ENCODE measurements at places on chromosomes 11 and 22. TPM values are rescaled to one million over a fixed set of nuclear protein-coding genes. Genes with fewer than 3 reads are reported as not detected.

DNA sequence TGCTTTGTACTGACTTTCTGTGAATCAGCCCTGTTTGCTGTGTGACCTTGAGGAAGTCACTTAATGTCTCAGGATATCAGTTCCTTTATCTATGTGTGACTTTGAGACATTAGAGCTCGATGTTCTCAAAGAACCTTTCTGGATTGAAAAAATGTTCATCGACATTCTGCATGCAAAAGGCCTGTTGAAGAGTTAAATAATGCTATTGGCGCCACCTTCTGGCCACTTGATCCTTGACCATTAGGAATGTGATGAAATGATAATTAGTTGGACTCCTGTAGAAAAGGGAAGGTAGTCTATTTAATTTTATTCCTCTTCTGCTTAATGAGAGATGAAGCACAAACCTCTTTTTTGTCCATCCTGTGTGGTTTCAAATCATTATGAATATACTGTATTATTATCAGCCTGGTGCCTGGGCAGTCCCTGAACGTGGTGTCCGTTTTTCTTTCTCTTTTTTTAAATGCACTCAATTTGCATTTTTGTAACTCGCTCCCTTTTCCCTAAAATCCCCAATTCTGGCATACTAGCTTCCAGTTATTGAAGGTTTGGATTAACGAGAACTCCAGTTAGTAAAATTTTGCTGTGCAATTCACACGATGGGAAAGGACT is 20.7 kb downstream of the ELF5 start:
- peak; percentile 48 for DNase-seq
- H3K4me3 ChIP-seq: no peak overlapping the region
- H3K27ac ChIP-seq: no peak overlapping the region
- H3K36me3 ChIP-seq: no peaks in the 10 kb centered on the region

The SRSF8 gene
- total RNA-seq: 15.7 TPM

The CDC42BPG gene
- 0.33 TPM for total RNA-seq

The BACE1 gene
- 17.7 TPM for total RNA-seq

DNA sequence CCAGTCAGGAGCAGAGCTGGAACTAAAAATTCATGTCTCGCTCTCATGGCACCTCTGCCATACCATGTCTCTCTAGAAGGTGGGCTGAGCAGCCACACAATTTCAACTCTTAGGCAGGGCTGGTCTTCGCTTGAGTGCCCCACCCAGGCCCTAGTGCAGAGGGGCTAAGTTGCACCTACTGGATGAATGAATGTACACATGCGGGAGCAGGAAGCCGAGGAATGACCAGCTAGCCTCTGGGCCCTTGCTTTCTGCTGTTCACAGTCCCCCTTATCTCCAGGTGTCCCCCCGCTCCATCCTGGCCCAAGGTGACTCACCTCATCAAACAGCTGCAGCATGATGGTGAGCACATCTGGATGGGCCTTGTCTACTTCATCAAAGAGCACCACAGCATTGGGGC is 57.5 kb upstream of the PHOX2A start:
- no peak for DNase-seq
- H3K4me3 ChIP-seq: no peak overlapping the region
- no peaks in the 10 kb centered on the region for H3K27me3 ChIP-seq
- no peaks in the 10 kb centered on the region for H3K4me1 ChIP-seq
- no peak overlapping the region for H3K27ac ChIP-seq
- peaks cover 4% of the 10 kb centered on the region for H3K36me3 ChIP-seq

DNA sequence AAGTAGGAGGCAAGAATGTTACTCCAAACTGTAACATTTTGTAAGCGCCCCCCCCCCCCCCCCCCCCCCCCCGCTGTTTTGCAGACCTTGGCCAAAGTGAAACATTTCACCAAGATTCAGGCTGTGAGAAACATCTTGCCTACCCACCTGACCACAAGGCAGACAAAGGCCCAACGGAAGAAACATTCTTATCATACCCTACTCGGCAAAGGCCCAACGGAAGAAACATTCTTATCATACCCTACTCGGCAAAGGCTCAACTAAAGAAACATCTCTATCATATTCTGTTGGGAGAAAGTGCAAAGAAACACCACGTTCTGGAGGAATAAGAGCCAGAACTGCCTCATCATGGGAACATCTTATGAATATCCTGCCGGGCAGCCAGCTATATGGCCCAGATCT is 117.1 kb downstream of the JRKL start:
- no peak for DNase-seq
- no peaks in the 10 kb centered on the region for H3K36me3 ChIP-seq
- H3K27ac ChIP-seq: no peak overlapping the region
- H3K4me3 ChIP-seq: no peak overlapping the region

The GAB2 gene
- 14.0 TPM for total RNA-seq

DNA sequence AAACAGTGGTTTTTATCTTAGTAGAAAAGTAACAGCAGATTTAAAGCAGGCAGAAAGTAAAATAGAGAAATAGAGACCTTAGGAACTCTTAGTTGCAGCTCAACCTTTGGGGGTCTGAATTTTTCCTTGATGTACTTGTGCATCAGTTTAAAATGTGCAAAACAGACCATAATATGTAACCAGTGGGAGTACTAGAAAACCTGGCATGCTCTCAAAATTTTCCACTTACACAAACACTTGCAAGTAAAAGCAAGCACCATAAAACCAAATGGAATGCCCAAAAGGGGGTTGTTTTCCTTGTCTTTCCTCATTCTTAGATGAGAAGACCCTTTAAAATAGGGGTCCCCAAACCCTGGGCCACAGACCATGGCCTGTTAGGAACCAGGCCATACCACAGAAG is 12.9 kb upstream of the MRGPRE start:
- H3K36me3 ChIP-seq: no peaks in the 10 kb centered on the region
- H3K27me3 ChIP-seq: no peaks in the 10 kb centered on the region
- no peaks in the 10 kb centered on the region for H3K4me1 ChIP-seq
- DNase-seq: no peak
- H3K27ac ChIP-seq: no peak overlapping the region

DNA sequence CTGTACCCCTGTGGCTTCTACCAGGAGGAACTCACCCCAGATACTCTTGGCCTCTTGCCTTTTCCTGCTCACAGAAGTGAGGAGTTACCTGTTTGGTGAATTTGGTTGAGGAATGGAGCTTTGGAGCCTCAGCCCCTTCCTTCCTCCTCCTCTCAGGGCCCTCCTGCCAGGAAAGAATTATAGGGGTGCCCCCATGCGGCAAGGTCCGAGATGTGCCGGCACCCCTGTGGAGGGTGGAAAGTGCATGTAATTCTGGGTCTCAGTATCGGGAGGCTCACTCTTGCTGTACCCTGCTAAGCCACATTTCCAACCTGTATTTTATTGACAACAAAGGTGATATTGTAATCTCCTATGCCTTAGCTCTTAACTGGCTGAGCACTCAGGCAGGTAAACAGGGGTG is 13.7 kb upstream of the IGSF22 start:
- H3K36me3 ChIP-seq: no peaks in the 10 kb centered on the region
- no peak for DNase-seq
- H3K27me3 ChIP-seq: no peaks in the 10 kb centered on the region
- H3K4me3 ChIP-seq: no peak overlapping the region
- H3K4me1 ChIP-seq: no peaks in the 10 kb centered on the region
- no peak overlapping the region for H3K27ac ChIP-seq

DNA sequence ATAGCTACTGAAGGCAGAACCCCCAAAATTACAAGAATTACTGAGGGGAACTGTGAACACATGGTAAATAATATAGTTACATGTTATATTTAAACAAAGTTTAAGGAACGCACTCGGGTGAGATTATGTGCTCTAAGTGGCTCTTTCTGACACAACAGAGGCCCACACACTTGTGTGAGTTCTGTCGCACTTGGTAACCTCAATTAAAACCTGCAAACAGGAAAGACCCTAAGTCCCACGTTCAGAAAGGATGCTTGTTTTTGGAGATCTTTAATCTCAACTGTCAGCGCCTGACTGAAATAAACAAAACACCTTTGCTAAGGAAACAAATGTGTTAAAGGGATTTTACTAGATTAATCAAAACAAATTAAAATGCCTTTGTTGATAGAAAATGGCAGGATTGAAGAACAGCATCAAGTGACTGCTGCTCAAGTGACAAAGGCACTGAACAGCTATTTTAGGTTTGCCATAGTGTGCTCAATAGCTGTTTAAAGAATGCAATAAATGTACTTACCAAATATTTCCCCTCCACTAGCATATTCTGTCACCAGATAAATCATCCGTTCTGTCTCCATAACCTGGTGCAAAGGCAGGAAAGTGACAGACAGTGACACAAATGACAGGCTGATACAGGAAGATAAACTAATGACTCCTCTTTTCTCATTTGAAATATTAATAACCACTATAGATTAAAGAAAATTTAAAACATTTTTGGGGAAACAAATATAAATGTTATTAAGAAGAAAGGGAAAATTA is 116.3 kb upstream of the APOA1 start:
- DNase-seq: no peak
- H3K27me3 ChIP-seq: no peaks in the 10 kb centered on the region
- no peak overlapping the region for H3K4me3 ChIP-seq
- H3K36me3 ChIP-seq: no peaks in the 10 kb centered on the region
- H3K27ac ChIP-seq: no peak overlapping the region
- peaks cover 2% of the 10 kb centered on the region for H3K4me1 ChIP-seq

DNA sequence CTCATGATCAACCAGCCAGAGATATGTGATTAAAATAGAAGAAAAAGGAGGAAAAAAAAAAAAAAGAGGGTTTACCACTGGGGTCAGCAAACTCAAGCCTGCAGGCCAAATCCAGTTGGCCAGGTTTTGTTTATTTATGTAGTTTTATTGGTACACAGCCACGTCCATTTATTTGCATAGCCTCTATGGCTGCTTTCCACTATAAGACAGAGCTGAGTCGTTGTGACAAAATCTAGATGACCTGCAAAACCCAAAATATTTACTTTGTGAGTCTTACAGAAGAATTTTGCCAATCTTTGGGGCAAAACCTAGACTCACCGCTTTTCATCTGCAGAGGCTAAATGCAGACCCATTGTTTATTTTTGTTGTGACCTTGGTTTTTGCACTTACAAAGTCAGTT is 87.1 kb downstream of the TENM4 start:
- no peak overlapping the region for H3K27ac ChIP-seq
- H3K4me3 ChIP-seq: no peak overlapping the region
- H3K4me1 ChIP-seq: peaks cover 2% of the 10 kb centered on the region
- H3K36me3 ChIP-seq: no peaks in the 10 kb centered on the region

DNA sequence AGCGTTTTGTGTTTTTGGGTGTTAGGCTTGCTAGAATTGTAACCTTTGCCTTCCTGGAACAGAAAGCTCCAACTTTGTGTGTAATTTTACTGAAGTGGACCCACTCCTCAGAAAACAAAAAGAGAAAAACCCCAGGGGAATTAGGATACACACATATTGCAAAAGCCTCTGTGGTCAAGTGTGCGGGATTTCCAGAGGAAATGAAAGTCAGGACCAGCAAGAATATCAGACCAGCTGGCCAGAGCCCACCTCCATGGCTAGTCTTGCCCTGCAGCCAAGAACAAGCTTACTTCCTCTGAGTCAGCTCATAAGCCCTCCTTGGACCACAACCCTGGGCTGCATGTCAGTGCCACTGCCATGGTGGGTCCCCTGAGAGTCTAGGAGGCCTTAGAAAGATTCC is 37.0 kb upstream of the FTH1 start:
- H3K4me3 ChIP-seq: no peak overlapping the region
- H3K27ac ChIP-seq: no peak overlapping the region
- DNase-seq: peak; percentile 83

DNA sequence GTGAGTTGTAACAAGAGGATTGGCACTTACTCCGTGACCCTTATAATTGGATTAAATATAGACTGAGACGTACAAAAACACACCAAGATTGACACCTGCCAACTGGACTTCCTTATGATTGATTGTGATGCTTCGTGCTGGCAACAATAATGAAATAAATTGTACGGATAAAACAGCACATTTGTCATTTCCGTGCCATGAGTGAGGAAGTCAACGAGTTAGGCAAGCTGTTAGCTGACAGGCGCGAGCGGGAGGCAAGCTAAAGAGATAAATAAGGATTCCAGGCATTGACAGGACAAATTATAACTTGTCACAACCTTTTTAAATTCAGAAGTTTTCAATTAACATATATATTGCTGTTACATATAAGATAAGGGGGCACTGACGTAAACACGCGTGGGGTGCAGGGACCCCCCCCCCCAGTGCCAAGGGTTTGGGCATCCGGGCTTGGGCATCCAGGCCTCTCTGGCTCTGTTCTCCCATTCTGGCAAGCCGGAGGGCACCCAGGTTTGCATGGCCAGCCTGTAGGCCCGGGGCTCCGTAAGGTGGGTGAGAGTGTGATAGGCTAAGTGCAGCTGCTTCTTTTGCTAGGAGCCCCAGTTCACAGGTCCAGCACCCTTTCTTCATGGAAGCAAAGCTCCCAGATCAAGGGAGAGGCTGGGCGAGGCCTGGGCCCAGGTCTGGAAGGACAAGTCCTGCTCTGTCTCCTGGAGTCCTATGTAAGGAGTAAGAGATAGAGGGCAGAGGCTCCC is 11.2 kb upstream of the PAX6 start:
- peaks cover 92% of the 10 kb centered on the region for H3K27me3 ChIP-seq
- no peak for DNase-seq
- H3K27ac ChIP-seq: no peak overlapping the region
- no peaks in the 10 kb centered on the region for H3K4me1 ChIP-seq
- no peaks in the 10 kb centered on the region for H3K36me3 ChIP-seq
- no peak overlapping the region for H3K4me3 ChIP-seq

The PLEKHB1 gene
- total RNA-seq: 2.5 TPM

The TTC28 gene
- total RNA-seq: 31.4 TPM

DNA sequence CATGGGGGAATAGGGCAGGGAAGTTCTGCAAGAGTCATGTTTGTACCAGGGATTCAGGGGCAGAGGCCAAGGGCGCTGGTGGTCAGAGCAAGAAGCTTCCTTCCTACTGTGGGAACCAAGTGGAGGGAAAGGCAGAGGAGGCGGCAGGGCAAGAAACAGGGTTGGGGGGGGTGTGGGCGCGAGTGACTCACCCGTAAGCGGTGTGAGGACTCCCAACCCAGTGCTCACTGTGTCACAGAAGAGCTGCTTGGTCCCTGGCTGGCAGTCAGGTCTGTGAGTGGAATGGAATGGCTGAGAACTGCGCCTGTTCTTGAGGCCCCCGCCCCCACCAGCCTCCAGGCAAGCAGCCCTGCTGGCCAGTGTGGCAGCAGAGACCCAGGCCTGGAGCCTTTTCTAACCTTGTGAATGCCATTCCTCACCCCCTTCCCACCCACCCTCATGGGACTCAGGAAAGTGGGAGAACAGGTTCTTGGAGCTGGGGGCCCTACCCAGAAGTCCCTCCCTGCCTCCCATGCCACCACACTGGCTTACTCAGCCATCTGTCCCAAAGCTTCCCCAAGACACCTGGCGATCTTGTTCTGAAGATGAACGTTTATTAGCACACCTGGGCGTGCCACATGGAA is 4.7 kb downstream of the LRRC10B start:
- no peaks in the 10 kb centered on the region for H3K4me1 ChIP-seq
- no peak overlapping the region for H3K4me3 ChIP-seq
- no peak for DNase-seq

GRCh38 chr11:19032990-19033389 is 27.5 kb downstream of the MRGPRX2 start:
- no peaks in the 10 kb centered on the region for H3K36me3 ChIP-seq
- DNase-seq: no peak
- H3K27ac ChIP-seq: no peak overlapping the region
- no peaks in the 10 kb centered on the region for H3K4me1 ChIP-seq
- no peaks in the 10 kb centered on the region for H3K27me3 ChIP-seq

- peaks cover 16% of the 10 kb centered on the region for H3K4me1 ChIP-seq
- H3K36me3 ChIP-seq: no peaks in the 10 kb centered on the region
- H3K27me3 ChIP-seq: no peaks in the 10 kb centered on the region
- no peak overlapping the region for H3K27ac ChIP-seq
Observed at GRCh38 chr11:19676475-19677380, 35.9 kb upstream of the NAV2 start.

GRCh38 chr11:77495526-77495925 is 21.6 kb upstream of the PAK1 start:
- no peak overlapping the region for H3K4me3 ChIP-seq
- H3K27me3 ChIP-seq: no peaks in the 10 kb centered on the region
- no peaks in the 10 kb centered on the region for H3K36me3 ChIP-seq

Data from fibroblast of lung (primary cell).